ENCODE measurements at places on chromosomes 5 and 9. TPM values are rescaled to one million over a fixed set of nuclear protein-coding genes. Genes with fewer than 3 reads are reported as not detected.

OTP gene
- not detected for total RNA-seq

CBY3 gene
- not detected for total RNA-seq

COL23A1 gene
- total RNA-seq, result not detected

BAAT gene
- not detected for total RNA-seq

F2RL2 gene
- total RNA-seq, result 13.1 TPM

SOHLH1 gene
- total RNA-seq, result not detected

LURAP1L gene
- 87.6 TPM for total RNA-seq

CCL27 gene
- total RNA-seq, result not detected
